ENCODE measurements at places on chromosomes 6 and 20.

- no peak for DNase-seq
- H3K27me3 ChIP-seq = no peaks in the 10 kb centered on the region
- H3K27ac ChIP-seq = no peak overlapping the region
- H3K4me1 ChIP-seq = no peaks in the 10 kb centered on the region
- no peaks in the 10 kb centered on the region for H3K36me3 ChIP-seq
Observed at GRCh38 chr6:113824411-113824810, 32.7 kb upstream of the MARCKS start.

- peak overlapping the region; percentile 41 for H3K4me3 ChIP-seq
- H3K27me3 ChIP-seq = no peaks in the 10 kb centered on the region
- peaks cover 29% of the 10 kb centered on the region for H3K36me3 ChIP-seq
Observed at GRCh38 chr6:125759184-125759902, 9.9 kb downstream of the HEY2 start.

GRCh38 chr20:3195590-3196237, 8.8 kb downstream of the DDRGK1 start:
- DNase-seq = no peak
- H3K27me3 ChIP-seq = no peaks in the 10 kb centered on the region
- no peak overlapping the region for H3K4me3 ChIP-seq
- H3K36me3 ChIP-seq = peaks cover 74% of the 10 kb centered on the region
- no peaks in the 10 kb centered on the region for H3K4me1 ChIP-seq

DNA sequence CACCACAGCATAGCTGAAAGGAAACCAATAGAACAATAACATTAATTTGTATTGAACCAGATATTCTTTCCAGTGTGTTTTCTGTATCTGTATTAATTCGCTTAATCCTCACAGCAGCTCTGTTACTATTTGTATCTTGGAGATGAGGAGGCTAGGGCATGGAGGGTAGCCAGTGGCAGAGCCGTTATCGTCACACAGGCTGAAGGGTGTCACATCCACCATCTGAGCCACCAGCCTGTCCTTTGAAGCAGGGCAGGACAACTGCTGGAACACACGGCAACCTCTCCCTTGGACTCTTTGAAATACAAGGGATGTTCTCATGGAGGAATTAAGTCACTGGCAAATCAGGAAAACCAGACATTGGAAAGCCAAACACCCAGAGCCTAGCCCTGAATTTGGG, 628.0 kb upstream of the CDH4 start:
- no peaks in the 10 kb centered on the region for H3K27me3 ChIP-seq
- no peak overlapping the region for H3K27ac ChIP-seq
- H3K36me3 ChIP-seq = no peaks in the 10 kb centered on the region
- no peak for DNase-seq

DNA sequence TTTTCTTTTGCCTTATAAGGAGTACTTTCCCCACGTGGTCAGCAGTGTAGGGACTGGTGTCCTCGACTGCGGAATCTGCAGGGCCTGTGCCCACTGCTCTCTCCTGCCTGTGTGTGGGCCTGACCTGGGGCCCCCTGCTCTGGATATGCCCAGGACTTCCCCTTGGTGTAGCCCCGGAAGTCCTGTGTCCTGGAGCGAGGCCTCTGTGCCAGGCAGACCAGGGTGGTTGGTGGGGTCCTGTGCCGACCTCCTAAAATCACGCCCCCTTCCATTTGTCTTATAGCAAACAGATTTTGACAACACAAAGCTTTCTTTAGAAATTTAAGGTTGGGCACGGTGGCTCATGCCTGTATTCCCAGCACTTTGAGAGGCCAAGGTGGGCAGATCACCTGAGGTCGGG, 64.2 kb downstream of the DLL1 start:
- H3K36me3 ChIP-seq = no peaks in the 10 kb centered on the region
- peaks cover 19% of the 10 kb centered on the region for H3K27me3 ChIP-seq
- no peak overlapping the region for H3K27ac ChIP-seq
- peak; percentile 34 for DNase-seq

- no peak overlapping the region for H3K27ac ChIP-seq
- no peak for DNase-seq
- no peaks in the 10 kb centered on the region for H3K27me3 ChIP-seq
- H3K4me1 ChIP-seq = no peaks in the 10 kb centered on the region
Observed at GRCh38 chr6:157713451-157714152, 109.4 kb upstream of the SNX9 start.

DNA sequence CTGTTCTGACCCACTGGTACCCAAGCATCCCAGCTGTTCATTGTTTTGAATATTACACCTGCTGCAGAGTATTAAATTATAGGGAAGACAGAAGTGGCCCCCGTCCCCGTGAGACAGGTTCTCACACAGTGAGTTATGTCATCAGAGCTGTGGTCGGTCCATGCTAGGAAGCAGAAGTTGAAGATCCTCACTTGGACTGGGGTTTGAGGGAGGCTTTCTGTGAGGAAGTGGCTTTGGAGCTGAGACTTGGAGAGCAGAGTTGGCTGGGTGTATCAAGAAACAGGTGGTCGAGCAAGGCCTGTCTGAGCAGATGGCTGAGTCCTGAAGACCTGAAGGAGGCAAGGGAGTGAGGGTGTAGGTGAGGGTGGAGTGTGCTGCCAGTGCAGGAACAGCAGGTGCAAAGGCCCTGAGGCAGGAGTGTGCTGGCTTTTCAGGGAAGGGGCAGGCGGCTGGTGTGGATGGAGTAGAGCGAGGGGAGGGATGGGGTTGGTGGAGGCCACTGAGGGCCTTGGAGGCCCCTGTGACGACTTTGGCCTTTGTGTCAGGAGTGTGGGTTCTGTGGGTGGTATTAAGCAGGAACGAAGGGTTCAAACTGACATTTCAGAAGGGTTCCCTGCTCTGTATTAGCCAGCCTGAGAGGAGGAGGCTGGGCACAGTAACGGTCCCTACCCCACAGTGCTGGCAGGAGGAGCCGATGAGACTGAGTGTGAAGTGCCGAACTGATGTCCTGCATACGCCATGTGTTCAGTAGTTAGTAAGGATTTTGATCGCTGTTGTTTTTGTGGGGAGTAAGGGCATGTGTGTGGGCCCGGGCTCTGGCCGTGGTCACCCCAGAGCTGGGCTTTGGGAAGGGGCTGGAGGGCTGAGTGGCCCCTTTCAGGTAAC, 11.8 kb downstream of the SRC start:
- H3K4me1 ChIP-seq = peaks cover 35% of the 10 kb centered on the region
- DNase-seq = peak; percentile 48
- H3K4me3 ChIP-seq = no peak overlapping the region
- peak overlapping the region; percentile 48 for H3K27ac ChIP-seq
- H3K27me3 ChIP-seq = no peaks in the 10 kb centered on the region

DNA sequence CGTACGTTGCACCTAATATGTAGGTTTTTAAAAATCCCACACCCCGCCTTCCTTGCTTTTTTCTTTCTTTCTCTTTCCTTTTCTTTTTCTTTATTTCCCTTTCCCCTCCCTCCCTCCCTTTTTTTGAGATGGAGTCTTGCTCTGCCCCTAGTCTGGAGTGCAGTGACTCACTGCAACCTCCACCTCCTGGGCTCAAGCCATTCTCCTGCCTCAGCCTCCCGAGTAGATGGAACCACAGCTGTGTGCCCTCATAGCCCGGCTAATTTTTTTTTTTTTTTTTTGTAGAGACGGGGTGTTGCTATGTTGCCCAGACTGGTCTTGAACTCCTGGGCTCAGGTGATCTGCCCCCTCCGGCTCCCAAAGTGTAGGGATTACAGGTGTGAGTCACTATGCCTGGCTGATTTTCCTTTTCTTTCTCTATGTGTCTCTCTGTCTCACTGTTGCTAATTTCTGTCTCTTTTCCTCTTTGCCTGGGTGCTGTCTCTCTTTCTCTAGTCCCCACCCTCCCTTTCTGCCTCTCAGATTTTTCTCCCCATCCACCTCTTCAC, 61.2 kb downstream of the SRC start:
- peaks cover 24% of the 10 kb centered on the region for H3K27me3 ChIP-seq
- H3K4me1 ChIP-seq = peaks cover 10% of the 10 kb centered on the region
- H3K36me3 ChIP-seq = peaks cover 19% of the 10 kb centered on the region
- no peak overlapping the region for H3K27ac ChIP-seq

DNA sequence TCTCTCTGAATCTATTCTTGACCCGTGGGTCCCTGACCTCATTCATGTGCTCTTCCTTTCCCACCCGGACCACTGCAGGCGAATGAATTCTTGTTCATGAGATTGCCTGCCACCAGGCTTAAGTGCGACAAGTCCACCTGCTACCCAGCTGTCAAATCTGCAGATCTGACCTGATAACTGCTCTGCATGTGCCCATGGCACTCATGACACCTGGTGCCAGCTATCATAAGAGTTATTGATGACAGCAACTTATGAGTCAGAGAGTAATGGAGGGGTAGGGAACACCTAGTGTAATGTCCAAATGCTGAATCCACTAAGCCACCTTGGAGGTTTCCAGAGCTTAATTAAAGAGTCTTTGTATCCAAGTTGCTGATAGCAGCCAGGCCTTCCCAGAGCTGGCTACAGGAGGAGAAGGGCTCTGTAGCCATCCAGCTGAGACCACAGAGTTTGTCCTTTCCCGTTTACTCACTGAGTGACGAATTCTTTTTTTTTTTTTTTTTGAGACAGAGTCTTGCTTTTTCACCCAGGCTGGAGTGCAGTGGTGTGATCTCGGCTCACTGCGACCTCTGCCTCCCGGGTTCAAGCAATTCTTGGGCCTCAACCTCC, 17.4 kb downstream of the SHLD1 start:
- H3K36me3 ChIP-seq = peaks cover 1% of the 10 kb centered on the region
- no peaks in the 10 kb centered on the region for H3K27me3 ChIP-seq
- H3K27ac ChIP-seq = no peak overlapping the region
- H3K4me1 ChIP-seq = no peaks in the 10 kb centered on the region

DNA sequence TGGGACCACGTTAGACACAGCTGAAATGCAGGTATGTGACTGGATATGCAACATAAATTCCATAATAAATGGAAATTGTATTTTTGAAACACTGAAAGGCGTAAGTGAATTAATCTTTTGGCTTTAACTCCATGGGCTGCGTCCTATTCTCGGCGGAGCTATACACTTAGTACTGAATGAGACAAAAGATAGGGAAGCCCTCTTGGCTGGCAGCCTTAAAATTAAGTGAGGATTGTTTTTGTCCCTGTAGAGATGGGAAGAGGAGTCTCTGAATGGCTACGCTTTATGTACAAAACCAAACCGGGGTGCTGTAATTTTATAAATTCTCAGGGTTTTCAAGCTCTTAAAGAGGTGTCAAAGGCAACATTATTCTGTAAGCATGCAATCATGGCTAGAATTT, 429.8 kb downstream of the QKI start:
- H3K27ac ChIP-seq = no peak overlapping the region
- no peaks in the 10 kb centered on the region for H3K27me3 ChIP-seq
- H3K36me3 ChIP-seq = no peaks in the 10 kb centered on the region
- no peaks in the 10 kb centered on the region for H3K4me1 ChIP-seq
- no peak overlapping the region for H3K4me3 ChIP-seq

GRCh38 chr6:145841668-145842067, 27.1 kb upstream of the FBXO30 start:
- no peaks in the 10 kb centered on the region for H3K36me3 ChIP-seq
- H3K27me3 ChIP-seq = no peaks in the 10 kb centered on the region
- no peak overlapping the region for H3K27ac ChIP-seq
- DNase-seq = no peak
- no peaks in the 10 kb centered on the region for H3K4me1 ChIP-seq
- no peak overlapping the region for H3K4me3 ChIP-seq

- no peaks in the 10 kb centered on the region for H3K36me3 ChIP-seq
Observed at GRCh38 chr20:49559411-49560081, 8.4 kb downstream of the PTGIS start.

GRCh38 chr6:127289934-127290333, 23.3 kb downstream of the RNF146 start:
- no peak for DNase-seq
- H3K27me3 ChIP-seq = no peaks in the 10 kb centered on the region
- peaks cover 26% of the 10 kb centered on the region for H3K36me3 ChIP-seq
- H3K27ac ChIP-seq = no peak overlapping the region
- H3K4me3 ChIP-seq = no peak overlapping the region

GRCh38 chr6:54264581-54265272, 43.5 kb upstream of the TINAG start:
- H3K36me3 ChIP-seq = no peaks in the 10 kb centered on the region
- H3K27ac ChIP-seq = no peak overlapping the region
- H3K27me3 ChIP-seq = no peaks in the 10 kb centered on the region
- no peak for DNase-seq
- H3K4me3 ChIP-seq = no peak overlapping the region
- H3K4me1 ChIP-seq = no peaks in the 10 kb centered on the region

DNA sequence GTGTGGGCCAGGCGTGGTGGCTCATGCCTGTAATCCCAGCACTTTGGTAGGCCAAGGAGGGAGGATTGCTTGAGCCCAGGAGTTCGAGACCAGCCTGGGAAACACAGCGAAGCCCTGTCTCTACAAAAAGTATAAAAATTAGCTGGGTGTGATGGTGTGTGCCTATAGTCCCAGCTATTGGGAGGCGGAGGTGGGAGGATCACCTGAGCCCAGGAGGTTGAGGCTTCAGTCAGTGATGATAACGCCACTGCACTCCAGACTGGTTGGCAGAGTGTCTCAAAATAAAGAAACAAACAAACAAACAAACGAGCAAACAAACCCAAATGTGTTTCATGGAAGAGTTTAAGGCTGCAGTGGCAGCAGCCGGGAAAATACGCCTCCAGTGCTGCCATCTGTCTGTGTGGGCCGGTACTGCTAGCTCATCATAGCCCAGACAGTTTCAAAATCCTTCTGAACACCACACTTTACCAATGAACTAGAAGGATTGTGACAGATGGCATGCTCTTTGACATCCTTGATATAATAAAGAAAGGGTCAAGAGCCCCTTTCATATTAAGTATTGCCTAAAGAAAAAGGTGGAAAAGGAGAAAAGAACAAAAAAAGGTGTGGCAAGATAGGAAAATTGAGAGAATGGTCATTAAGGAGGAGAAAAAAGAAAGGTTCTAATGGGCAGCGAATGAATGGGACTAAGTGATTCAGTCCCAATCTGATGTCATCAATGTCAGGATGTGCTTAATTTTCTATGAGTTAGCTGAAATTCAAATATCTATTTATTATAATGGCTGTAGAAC, 298.6 kb downstream of the SYNE1 start:
- no peak overlapping the region for H3K4me3 ChIP-seq
- peak; percentile 61 for DNase-seq
- no peaks in the 10 kb centered on the region for H3K27me3 ChIP-seq

- H3K4me1 ChIP-seq = no peaks in the 10 kb centered on the region
- H3K27me3 ChIP-seq = no peaks in the 10 kb centered on the region
- H3K27ac ChIP-seq = no peak overlapping the region
- peaks cover 30% of the 10 kb centered on the region for H3K36me3 ChIP-seq
Observed at GRCh38 chr6:144753023-144753705, 468.0 kb downstream of the UTRN start.

All from tibial artery (tissue), 4 donors.